T-cell (primary cell): ENCODE measurements at places on chromosomes 7 and 10.

DNA sequence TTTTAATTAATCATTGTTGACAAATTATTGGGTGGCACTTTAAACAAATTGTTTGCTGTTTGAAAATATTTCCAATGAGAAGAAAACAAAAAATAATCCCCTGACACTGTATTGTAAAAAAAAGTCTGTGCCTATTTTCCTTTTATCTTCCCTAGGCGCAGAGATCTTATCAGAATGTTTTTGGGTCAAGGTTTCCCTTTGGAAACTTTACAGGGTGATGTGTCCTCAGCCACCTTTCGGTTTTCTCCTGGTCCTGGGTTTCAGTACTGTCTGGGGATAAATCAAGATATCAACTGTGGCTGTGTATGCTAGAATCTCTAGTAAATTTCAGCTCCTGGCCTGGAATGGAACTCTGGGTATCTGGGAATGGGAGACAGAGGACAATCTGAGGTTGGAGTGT lies 1.4 kb downstream of the ZNF107 start:
- DNase-seq, result no peak

DNA sequence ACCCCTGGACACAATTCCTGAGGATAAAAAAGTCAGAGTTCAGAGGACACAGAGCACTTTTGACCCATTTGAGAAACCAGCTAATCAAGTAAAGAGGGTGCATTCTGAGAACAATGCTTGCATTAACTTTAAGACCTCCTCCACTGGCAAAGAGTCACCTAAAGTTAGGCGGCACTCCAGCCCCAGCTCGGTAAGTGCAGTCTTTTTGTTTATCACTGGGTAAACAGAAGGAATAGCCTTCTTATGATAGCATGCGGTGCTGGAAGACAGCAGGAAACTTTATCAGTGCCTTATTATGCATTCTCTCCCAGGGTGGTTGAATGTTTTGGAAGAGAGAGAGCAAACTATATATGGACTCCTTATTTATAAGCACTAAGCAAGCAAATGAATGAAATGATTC lies 130.5 kb downstream of the CDK14 start:
- no peak for DNase-seq

DNA sequence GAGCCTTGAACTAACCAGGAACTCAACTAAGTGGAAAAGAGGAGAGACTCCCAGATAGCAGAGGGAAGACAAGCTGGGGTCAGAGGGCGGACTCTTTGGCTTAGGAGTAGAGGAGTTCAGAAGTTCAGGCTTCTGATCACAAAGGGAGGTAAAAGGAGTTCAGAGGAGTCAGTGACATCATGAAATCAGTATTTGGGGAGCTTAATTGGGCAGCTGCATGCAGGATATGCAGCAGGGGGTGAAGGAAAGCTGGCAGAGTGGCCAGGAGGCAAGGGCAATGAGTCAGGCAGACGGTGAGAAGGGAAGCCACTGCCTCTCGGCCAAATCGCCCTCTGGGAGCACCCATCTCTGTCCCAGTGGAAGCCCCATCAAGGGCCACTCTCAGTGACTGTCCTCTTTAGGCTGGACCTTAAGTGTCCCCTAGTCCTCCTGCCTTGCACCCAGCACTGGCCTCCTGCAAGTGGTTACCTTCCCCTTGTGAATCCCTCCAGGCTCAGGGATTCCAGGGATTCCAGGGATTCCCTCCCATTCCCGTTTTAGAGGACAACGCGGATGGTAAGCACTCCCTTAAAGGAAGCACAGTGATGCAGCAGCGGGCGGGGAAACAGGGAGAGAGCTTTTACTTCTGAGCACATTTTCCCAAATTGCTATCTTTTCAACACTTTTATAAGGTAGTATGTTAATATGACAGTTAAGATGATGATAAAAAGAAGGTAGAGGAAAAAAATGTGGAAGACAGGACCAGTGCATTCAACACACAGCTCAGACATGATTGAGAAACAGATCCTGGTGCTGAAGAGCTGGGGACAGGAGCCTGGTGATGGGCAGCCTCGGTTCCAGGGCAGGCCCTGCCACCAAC lies 72.6 kb downstream of the KCNMA1 start:
- DNase-seq, result no peak

- DNase-seq, result no peak
Observed at GRCh38 chr10:58660575-58661255, 148.0 kb downstream of the BICC1 start.

DNA sequence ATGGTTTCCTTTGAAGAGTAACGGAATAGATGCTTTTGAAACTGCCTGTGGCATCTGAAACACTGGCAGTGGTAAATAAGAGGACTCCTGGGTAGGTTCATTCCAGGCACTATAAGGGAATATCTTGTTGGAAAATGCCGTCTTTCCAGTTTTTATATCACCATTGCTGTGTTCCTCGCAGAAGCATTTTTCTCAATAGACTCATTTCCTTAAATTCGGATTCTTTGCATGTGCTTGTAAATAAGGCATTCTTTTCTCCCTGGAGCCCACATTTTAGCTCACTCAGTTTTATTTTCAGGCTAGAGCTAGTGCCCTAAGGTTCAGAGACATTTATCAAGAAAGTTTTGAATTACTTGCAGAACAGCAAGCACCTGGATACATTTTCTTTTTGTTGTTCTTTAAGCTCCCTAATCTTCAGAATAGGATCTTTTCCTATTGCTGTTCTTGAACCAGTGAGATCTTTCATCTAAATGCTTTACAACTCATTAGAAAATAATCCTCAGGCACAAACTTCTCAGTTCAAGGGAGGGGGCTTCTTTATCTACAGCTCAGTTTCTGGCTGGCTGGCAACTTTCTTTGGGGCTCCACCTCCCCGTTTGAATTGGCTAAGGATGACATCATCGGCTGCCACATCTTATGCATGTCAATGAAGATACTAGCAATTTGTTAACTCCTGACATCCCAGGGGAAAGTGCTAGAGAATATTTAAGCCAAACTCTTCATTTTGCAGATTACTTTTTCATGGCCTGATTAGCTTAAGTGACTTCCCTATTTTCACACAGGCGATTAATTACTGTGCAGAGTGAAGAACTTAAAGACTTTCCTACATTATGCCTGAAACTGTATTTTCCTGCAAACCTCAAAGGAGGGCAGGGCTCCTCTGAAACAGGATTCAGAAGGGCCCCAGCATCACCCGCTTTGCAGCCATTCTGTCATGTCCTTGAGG lies 133.7 kb upstream of the RSU1 start:
- DNase-seq, result no peak

DNA sequence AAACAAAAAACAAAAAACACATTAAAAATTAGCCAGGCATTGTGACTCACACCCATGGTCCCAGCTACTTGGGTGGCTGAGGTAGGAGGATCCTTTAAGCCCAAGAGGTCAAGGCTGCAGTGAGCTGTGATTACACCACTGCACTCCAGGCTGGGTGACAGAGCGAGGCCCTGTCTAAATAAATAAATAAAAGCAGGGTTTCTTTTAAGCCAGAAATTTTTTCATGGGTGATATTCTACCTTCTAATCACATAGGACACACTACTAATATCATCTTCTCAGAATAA lies 14.2 kb upstream of the SVIL start:
- DNase-seq, result no peak

GRCh38 chr7:134155206-134155605 lies 28.1 kb downstream of the LRGUK start:
- DNase-seq, result no peak

DNA sequence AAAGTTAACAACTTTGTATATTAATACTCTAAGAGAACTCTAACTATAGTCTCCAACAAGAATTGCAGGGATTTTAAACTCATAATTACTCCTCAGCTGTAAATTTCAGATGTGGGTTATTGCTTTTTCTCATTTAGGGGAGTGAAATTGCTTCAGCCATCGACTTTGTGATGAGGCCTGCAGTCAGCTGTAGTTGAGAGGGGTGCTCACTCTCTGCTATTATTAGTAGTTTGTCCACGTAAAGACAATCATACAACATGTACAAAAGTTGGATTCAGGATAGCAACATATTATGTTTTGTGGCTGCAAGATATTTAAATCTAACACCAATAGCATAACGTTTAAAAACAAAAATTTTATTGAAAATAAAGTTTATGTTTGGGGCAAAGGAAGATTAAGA lies 28.7 kb downstream of the HDAC9 start:
- DNase-seq, result no peak

GRCh38 chr10:44415121-44415520 lies 30.2 kb upstream of the CXCL12 start:
- DNase-seq, result no peak

GRCh38 chr7:114488696-114489095 lies 74.1 kb downstream of the FOXP2 start:
- DNase-seq, result no peak

DNA sequence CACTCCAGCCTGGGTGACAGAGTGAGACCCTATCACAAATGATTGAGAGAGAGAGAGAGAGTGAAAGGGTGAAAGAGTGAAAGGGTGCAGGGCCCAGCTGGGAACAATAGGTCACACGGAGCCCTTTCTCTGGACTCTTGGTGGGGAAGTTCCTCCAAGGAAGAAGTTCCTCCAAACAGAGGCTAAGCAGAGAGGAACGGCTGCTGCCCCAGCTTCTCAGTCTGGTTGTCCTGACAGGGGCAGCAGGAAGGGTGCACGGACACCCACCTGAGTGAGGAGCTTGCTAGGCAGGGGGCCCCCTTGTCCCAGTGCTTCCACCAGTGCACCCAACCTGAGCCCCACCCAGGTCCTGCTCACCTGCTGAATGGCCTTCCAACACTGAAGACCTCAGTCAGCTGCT lies 38.8 kb upstream of the MYL10 start:
- no peak for DNase-seq

DNA sequence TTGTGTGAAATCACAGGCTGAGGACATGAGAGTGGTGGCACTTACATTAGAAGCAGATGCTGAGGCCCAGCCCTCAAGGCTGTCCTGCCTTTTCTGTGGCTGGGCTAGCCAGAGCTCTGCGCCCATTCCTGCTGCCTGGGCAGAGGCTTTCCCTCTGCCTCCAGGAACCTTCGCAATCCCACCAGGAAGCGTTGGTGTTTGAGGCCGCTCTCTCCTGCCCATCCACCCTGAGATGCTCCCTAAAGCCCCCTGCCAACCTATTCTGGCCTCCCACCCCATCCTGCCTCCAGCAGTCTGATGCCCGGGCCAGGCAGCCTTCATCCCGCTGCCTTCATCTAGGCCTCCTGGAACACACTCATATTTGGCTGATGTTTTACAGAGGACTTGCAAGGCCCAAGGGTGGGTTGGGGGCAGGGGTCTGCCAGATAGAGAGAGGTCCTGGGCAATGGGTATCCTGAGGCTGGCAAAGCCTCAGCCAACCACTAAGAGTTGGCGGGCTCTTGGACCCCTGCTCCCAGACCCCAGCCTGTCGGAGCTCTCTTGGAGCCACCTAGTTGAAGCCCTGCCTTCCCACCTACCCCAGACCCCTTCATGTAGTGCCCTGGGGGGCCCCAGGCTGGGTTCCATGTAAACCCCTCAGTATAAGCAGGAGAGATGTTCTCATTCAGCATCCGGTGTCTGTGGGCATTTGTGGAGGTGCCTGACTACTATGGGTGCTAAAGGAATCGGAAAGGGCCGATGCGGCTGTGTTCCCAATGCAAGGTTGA lies 32.7 kb downstream of the LDB3 start:
- no peak for DNase-seq

GRCh38 chr10:121168545-121169216 lies 317.5 kb downstream of the WDR11 start:
- DNase-seq, result no peak

- no peak for DNase-seq
Observed at GRCh38 chr7:82740246-82740848, 296.8 kb upstream of the CACNA2D1 start.
